DND-41 (cell line): ENCODE measurements at places on chromosomes 1 and 21.
A peak's percentile ranks its signal among the peaks of the same experiment; 100 is the strongest.

DNA sequence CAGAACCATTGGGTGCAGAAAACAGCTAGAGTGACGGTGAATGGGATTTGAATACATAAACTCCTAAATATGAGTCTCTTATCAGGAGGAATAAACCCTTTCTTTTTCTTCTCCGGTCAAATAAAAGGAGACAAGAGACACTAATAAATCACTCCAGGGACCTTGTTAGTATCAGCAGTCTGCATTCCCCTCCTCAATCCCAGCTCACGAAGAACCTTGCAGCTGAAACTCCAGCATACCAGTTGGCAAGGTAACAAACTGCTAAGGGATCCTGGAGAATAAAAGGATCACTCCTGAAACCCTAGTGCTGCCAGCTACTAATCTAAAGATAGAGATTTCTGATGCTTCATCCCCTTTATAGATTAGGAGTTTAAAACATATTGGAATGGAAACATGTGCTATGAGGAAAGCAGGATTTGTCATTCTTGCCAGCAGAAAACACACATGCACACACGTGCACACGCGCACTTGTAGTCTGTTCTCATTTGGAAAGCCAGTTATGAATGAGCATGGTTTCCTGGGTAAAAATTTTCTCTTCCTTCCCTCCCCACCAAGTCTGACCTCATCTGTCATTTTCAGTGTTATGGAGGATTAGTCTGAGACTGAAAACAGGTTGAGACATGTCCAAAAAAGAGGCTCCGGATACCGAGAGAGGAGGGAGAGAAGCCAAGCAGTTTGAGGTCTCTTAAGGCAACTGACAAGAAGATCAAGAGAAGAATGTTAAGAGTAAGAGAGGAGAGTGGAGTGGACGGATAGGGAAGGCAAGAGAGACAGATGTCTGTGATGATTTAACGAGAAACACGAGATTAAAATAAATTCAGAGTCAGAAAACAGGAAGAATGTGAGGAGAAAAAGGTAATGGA is 10.9 kb downstream of the IER5 start:
- H3K4me1 ChIP-seq, result peaks cover 89% of the 10 kb centered on the region
- H3K4me3 ChIP-seq, result peak overlapping the region; percentile 25
- H3K36me3 ChIP-seq, result 0 out of 2 replicates have a peak, but pooled peaks cover under 1% of the 10 kb centered on the region
- peak; percentile 75 for DNase-seq
- peak overlapping the region; percentile 78 for H3K27ac ChIP-seq

- H3K27me3 ChIP-seq, result no peaks in the 10 kb centered on the region
- H3K36me3 ChIP-seq, result peaks cover 48% of the 10 kb centered on the region
- peaks cover 23% of the 10 kb centered on the region for H3K4me1 ChIP-seq
- no peak overlapping the region for H3K27ac ChIP-seq
Measured at GRCh38 chr1:37811027-37811655, 3.1 kb upstream of the YRDC start.

GRCh38 chr21:17585875-17586450 is 26.7 kb downstream of the BTG3 start:
- no peak overlapping the region for H3K4me3 ChIP-seq
- no peaks in the 10 kb centered on the region for H3K27me3 ChIP-seq

- no peaks in the 10 kb centered on the region for H3K27me3 ChIP-seq
- H3K4me3 ChIP-seq, result no peak overlapping the region
- no peak for DNase-seq
- H3K36me3 ChIP-seq, result no peaks in the 10 kb centered on the region
- H3K4me1 ChIP-seq, result no peaks in the 10 kb centered on the region
- no peak overlapping the region for H3K27ac ChIP-seq
Measured at GRCh38 chr1:176619261-176619660, 156.3 kb downstream of the PAPPA2 start.

- H3K36me3 ChIP-seq, result no peaks in the 10 kb centered on the region
- DNase-seq, result no peak
- no peaks in the 10 kb centered on the region for H3K27me3 ChIP-seq
- H3K4me1 ChIP-seq, result no peaks in the 10 kb centered on the region
- no peak overlapping the region for H3K27ac ChIP-seq
Measured at GRCh38 chr1:78340006-78340405, 150.8 kb upstream of the PTGFR start.

GRCh38 chr1:200929530-200930278 is 35.0 kb downstream of the INAVA start:
- H3K27me3 ChIP-seq, result no peaks in the 10 kb centered on the region
- no peak overlapping the region for H3K4me3 ChIP-seq
- H3K36me3 ChIP-seq, result no peaks in the 10 kb centered on the region
- no peak for DNase-seq
- no peaks in the 10 kb centered on the region for H3K4me1 ChIP-seq
- H3K27ac ChIP-seq, result no peak overlapping the region

GRCh38 chr21:45073301-45074047 is 906 bp upstream of the ADARB1 start:
- no peak for DNase-seq
- H3K27ac ChIP-seq, result peak overlapping the region; percentile 40; the same call in 1 of the 2 replicates
- peaks cover 8% of the 10 kb centered on the region for H3K27me3 ChIP-seq
- peak overlapping the region; percentile 44; the same call in 1 of the 2 replicates for H3K4me3 ChIP-seq
- H3K36me3 ChIP-seq, result no peaks in the 10 kb centered on the region; the same call in 1 of the 2 replicates

- H3K4me1 ChIP-seq, result no peaks in the 10 kb centered on the region
- no peaks in the 10 kb centered on the region for H3K27me3 ChIP-seq
- no peak overlapping the region for H3K27ac ChIP-seq
- no peak for DNase-seq
- H3K4me3 ChIP-seq, result no peak overlapping the region
- H3K36me3 ChIP-seq, result no peaks in the 10 kb centered on the region
Measured at GRCh38 chr1:14875524-14876509, 277.3 kb downstream of the KAZN start.

GRCh38 chr1:115793162-115793561 is 24.6 kb upstream of the CASQ2 start:
- H3K27ac ChIP-seq, result no peak overlapping the region
- H3K4me1 ChIP-seq, result no peaks in the 10 kb centered on the region
- H3K27me3 ChIP-seq, result peaks cover 19% of the 10 kb centered on the region
- no peak overlapping the region for H3K4me3 ChIP-seq

DNA sequence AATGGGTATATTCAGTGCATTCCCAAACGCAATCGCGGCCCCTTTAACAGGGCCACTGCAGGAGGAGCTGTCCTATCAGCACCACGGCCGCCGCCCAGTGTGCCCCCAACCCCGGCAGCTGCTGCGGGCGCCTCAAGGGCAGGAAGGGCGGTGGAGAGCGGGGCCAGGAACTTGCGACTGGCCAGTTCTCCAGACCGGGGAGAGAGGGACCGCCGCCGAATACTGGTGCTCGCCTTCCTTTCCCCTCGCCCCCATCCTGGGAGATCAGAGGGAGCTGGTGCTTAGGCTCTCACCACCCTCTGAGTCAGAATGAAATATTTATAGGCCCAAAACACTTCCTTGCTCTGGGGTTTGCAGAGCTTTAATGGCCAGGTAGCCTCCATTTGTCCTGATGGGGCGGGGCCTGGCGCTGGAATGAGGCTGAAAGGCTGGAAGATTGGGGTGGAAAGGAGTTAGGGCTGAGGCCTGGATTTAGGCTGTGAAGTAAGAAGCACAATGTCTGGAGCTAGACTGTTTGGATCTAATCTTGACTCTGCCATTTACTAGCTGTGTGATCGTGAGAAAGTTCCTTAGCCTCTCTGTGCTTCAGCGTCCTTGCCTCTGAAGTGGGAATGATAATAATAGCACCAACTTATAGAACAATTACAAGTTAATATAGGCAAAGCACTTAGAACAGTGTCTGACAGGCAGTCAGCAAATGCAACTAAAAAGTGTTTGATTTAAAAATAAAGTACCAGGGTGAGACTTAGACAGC is 75.5 kb downstream of the NAV1 start:
- no peaks in the 10 kb centered on the region for H3K4me1 ChIP-seq
- H3K27ac ChIP-seq, result no peak overlapping the region
- peak; percentile 17 for DNase-seq
- peaks cover 8% of the 10 kb centered on the region for H3K27me3 ChIP-seq
- H3K36me3 ChIP-seq, result no peaks in the 10 kb centered on the region

DNA sequence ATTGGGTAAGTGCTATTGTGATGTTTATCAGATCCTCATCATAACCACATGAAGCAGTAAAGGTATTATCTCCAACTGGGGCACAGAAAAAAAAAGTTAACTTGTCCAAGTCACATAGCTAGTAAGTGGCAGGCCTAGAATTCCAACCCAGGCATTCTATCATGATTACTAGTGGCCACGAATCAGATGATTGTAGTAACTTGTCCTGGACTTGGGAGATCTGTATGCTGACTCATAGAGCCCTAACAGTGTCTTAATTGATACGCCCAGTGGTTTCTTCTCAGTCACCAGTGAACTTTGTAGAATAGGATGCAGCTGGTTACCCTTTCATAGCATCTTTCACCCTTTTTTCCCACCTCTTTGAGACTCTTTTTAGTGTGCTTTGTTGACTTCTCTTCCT is 91.1 kb upstream of the UBE2U start:
- no peaks in the 10 kb centered on the region for H3K36me3 ChIP-seq
- no peak overlapping the region for H3K27ac ChIP-seq
- no peak for DNase-seq
- no peaks in the 10 kb centered on the region for H3K4me1 ChIP-seq
- no peak overlapping the region for H3K4me3 ChIP-seq
- H3K27me3 ChIP-seq, result peaks cover 13% of the 10 kb centered on the region

GRCh38 chr1:230215529-230215928 is 148.5 kb downstream of the GALNT2 start:
- DNase-seq, result no peak
- peaks cover 93% of the 10 kb centered on the region for H3K36me3 ChIP-seq
- H3K4me3 ChIP-seq, result no peak overlapping the region
- no peak overlapping the region for H3K27ac ChIP-seq
- H3K27me3 ChIP-seq, result no peaks in the 10 kb centered on the region

DNA sequence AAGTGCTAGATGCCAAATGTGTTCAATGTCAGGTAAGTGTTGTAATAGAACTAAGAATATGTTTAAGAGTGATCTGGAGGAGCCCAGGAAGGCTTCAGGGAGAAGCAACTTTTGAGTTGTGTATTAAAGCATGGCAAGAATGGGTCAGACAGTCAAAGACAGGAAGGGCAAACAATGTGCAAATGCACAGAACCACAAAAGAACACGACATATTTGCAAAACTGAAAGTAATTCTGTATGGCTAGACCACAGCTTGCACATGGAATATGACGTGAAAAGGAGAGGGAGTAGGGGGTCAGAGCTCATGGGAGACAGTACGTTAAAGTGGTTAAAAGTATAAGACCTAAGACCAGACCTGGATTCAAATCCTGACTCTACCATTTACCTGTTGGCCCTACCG is 7.1 kb upstream of the SORT1 start:
- no peaks in the 10 kb centered on the region for H3K4me1 ChIP-seq
- H3K27ac ChIP-seq, result no peak overlapping the region

GRCh38 chr1:223556414-223557129 is 108.9 kb downstream of the CAPN8 start:
- no peaks in the 10 kb centered on the region for H3K36me3 ChIP-seq
- DNase-seq, result peak; percentile 52
- no peak overlapping the region for H3K27ac ChIP-seq
- no peaks in the 10 kb centered on the region for H3K4me1 ChIP-seq
- H3K27me3 ChIP-seq, result no peaks in the 10 kb centered on the region

- H3K27ac ChIP-seq, result no peak overlapping the region
- H3K27me3 ChIP-seq, result no peaks in the 10 kb centered on the region
- H3K4me1 ChIP-seq, result no peaks in the 10 kb centered on the region
- DNase-seq, result no peak
- peaks cover 25% of the 10 kb centered on the region; the same call in 1 of the 2 replicates for H3K36me3 ChIP-seq
- no peak overlapping the region for H3K4me3 ChIP-seq
Measured at GRCh38 chr1:176119549-176119948, 87.5 kb downstream of the COP1 start.

DNA sequence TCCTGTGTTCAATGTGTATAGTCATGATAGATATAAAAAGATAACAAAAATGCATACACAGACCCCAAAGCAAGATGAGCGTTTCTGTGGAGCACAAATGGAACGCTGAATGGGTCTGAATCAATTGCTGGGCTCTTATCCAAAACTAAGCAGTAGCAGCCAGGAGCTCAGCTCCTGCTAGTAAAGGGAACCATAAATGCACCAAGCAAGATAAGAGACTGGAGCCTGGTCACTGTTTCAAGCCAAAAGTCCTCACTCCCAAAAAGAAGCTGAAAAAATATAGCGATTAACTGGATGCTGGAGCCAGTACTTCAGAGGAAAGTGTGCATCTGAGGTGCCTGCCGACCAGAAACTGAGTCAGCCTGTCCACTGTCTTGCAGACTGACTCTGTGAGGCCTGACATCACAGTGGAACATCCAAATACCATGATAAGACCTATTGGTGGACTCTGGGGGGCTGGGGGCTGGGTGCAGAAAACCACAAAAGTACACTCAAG is 68.9 kb downstream of the LRRC8C start:
- no peak overlapping the region for H3K4me3 ChIP-seq
- peak overlapping the region; percentile 64 for H3K27ac ChIP-seq
- peaks cover 73% of the 10 kb centered on the region for H3K4me1 ChIP-seq
- DNase-seq, result peak; percentile 58
- H3K27me3 ChIP-seq, result no peaks in the 10 kb centered on the region

- no peak for DNase-seq
- H3K27me3 ChIP-seq, result no peaks in the 10 kb centered on the region
- no peak overlapping the region for H3K4me3 ChIP-seq
- no peak overlapping the region for H3K27ac ChIP-seq
- no peaks in the 10 kb centered on the region for H3K36me3 ChIP-seq
Measured at GRCh38 chr1:119878171-119878570, 18.1 kb downstream of the ADAM30 start.

DNA sequence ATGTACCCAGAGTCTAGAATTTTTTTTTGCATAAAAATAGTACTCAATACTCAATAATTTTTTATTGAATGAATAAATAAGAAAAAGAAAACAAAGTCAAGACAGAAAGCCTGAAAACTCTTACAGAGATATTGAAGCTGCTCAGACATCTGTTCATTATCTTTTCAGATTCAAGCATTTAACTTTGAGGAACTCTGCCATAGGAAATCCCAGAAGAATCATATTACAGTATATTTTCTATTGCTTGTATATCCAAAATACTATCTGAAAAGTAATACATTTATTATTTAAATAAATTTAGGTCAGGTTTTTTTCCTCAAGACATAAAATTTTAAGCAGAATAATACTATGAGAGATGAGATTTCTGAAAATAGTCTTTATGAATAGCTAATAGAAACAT is 755.9 kb upstream of the ADGRL4 start:
- no peak overlapping the region for H3K27ac ChIP-seq
- H3K4me3 ChIP-seq, result no peak overlapping the region
- H3K27me3 ChIP-seq, result no peaks in the 10 kb centered on the region
- no peaks in the 10 kb centered on the region for H3K36me3 ChIP-seq
- H3K4me1 ChIP-seq, result no peaks in the 10 kb centered on the region
